NCI-H1417 (cell line): ENCODE measurements at places on chromosomes 2 and 18.

DNA sequence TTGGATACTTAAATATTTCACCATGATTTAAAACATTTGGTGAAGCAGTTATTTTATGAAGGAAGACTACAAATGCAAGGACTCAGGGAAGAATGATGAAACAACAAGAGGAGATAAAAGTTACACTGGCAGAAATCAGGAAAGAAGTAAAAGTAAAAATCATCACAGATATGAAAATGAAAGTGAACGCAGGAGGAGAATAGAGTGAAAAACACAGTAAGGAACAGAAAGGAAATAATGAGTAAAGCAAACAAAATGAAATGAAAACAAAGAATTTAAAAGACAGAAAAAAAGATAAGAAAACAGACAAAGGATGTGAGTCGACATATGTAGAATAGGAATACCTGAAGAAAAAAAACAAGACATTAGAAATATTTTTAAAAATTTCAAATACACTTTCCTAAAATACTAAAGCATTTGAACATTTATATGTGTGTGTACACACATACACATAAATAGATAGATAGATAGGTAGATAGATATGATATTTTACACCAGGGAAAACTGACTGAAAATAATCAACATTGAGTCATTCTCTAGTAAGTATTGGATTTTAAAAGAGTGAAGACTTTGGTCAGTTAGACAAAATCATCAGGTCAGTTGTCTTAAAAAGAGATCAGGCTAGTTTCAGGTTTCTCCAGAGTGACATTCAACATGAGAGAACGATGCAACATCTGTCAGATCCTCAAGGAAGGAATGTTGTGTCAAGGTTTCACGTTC is 12.1 kb upstream of the KDSR start:
- no peak for DNase-seq

GRCh38 chr2:165791421-165792103 is 2.5 kb downstream of the GALNT3 start:
- DNase-seq = no peak

GRCh38 chr2:26892133-26892532 is 44.2 kb downstream of the DPYSL5 start:
- peak; percentile 70 for DNase-seq

DNA sequence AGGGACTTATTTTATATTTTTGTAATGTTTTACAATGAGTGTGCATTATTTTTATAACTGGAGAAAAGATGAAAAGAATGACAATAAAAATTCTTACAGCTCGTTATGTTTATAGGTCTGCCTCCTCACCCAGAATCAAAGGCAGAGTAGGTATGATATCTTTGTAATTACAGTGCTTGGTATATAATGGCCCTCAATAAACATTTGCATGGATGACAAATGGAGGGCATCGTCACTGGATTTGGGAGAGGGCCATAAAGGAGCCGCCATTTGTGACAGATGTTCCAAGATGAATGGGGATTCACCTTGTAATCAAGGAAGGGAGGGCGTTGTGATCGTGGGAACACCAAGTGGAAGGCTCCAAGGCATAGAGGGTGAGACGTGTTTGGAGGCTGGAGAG is 22.6 kb upstream of the GIGYF2 start:
- DNase-seq = no peak

- no peak for DNase-seq
Observed at GRCh38 chr2:127893033-127893432, 7.3 kb upstream of the AMMECR1L start.

DNA sequence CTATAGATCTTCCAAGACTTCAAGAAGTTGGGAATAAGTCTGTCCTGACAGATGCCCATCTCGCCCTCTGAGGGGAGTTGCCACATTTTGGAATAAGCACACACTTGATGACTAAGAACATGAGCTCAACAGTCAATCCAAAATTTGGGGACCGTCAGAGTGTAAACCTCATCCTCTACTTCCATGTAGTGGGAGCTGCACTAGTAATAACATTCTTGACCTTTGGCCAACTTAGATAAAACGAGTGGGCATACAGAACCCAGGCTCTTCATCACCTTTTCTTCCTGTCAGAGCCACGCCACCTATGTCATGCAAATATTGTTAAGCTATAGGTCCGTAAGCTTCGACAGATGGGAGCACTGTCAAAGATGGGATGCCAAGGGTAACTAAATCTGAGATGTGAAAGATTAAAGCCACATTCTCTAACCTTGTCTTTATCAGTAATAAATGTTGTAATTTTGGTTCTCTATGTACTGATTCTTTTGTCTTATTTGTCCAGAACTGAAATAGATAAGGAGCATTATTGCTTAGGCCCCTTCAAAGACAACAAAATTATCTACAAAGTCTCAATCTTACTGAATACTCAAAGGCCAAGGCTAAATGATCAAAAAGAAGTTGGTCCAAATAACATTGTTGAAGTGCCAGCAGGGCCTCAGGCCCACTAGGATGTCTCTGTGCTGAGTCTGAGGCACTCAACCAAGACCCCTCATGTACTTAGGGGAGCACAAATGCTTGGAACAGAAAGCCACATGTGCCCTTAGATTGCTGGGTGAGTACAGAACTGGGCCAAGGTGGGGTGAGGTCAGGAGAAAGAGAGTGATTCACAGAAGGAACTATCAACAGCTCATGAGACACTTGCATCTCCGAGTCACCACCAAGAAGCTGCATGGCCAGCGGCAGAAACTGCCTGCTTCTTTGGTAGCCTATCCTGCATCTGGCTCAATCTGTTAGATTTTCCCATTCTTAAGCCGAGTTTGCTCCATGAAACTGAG is 15.0 kb downstream of the CDH2 start:
- no peak for DNase-seq

DNA sequence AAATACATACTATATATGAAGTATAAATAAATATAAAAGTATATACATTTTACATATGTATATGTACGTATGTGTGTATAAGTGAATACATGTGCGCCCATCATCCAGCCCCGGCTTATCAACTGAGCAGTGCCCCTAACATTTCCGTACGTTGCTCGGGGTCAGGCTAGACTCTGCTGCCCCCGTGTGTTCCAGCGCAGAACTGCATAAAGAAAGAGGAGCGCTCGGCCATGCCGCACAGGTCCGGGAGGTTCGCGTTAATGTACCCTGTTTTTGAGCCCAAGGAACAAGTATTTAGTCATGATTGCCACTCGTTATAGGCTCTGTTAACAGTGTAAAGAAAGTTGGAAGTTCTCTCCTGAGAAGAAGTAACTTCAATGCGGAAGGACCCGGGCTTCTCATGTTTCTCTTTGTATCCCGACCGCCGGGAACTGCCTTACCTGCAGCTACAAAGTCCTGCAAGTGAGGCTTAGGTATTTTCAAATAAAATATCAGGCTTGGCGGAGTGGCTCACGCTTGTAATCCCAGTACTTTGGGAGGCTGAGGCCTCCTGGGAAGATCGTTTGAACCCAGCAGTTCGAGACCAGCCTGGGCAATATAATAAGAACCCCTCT is 55.7 kb downstream of the CD8B2 start:
- DNase-seq = peak; percentile 82

DNA sequence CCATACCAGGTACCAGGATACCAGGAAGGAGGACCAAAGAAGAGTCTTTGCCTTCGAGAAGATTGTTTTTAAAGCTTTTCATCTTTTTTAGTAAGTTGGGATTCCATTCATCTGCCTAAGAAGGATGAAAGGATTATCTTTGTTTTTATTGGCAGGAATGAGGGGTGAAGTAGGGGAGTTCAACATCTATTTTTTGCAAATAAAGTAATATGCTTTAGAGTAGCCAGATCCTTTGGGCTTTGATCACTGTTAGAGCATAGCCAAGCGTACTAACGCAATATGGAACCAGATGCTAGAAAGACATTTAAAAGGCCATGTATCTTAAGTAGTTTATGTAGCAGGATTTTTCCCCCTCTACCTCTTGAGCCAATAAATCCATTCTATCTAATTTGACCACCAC is 133.0 kb downstream of the PRPF40A start:
- DNase-seq = no peak
